ENCODE measurements at places on chromosomes 6 and 20.

GRCh38 chr20:52049001-52049731, 142.4 kb downstream of the ZFP64 start:
- DNase-seq, result no peak

DNA sequence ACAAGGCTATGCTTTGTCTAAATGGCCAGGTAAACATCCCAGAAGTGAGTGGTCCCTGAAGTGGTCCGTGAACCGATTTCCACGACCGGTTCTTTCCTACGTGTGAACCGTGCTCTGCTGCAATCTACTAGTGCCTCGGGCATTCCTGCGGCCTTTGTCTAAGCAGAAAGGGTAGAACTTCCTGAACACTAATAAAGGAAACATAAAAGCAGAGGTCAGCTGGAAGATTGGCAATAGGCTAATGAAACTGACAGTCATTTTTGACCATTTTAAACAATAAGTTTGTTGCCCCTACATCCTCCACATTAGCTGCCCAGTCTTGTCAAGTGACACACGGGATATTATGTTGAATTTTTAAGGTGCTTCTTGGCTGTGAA, 410.0 kb downstream of the PLCB1 start:
- no peak for DNase-seq

GRCh38 chr20:10006447-10007090, 28.2 kb upstream of the ANKEF1 start:
- no peak for DNase-seq

DNA sequence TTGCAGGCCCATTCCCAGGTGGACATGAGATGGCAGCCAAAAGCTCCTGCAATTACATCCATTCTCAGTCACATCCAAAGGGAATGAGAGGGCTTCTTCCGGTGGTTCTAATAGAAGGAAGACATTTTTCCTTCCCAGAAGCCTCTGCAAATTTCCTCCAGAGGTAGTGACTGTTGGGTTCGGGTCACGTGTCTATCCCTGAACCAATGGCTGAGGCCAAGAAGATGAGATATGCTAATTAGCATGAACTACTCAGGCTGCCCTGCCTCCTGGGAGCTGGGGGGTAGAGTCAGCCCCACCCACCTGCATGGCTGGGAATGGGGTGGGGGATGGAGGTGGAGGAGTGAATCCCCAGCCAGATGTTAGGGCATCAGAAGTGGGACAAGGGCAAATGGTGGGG, 61.3 kb upstream of the IYD start:
- DNase-seq, result no peak

DNA sequence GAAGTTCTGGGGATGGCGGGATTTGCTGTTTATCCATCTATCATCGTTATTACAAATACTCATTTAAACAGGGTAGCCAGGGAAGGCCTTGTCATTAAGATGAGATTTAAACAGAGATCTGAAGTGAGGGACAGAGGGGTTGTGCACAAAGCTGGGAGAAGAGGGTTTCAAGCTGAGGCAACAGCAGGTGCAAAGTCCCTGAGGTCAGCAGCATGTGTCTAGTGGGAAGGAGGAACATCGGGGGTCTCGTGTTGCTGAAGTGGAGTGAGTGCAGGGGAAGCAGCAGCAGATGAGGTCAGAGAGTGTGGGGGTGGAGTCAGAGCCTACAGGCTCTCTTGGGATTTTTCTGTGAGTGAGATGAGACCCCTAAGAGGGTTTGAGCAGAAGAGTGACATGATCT, 52.0 kb downstream of the CDH22 start:
- DNase-seq, result no peak

GRCh38 chr6:101344885-101345284, 48.6 kb upstream of the GRIK2 start:
- DNase-seq, result no peak

DNA sequence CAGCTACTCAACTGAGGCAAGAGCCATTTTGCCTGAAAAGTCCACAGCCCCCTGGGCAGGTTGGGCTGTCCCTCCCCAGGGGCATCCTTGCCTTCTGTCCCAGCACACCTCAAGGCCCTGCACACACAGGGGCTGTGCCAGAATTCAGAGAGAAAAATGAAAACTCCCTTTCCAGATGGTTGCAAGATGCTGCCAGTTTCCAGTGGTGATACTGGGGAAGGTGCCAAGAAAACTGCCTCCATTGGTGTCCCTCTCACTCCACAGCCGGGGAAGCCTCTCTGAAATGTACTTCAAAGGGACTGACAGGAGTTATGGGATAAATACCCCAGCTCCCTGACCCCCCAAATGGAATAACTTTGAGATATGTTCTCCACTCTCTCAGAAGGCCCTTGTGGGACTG, 154.2 kb upstream of the MAFB start:
- no peak for DNase-seq

DNA sequence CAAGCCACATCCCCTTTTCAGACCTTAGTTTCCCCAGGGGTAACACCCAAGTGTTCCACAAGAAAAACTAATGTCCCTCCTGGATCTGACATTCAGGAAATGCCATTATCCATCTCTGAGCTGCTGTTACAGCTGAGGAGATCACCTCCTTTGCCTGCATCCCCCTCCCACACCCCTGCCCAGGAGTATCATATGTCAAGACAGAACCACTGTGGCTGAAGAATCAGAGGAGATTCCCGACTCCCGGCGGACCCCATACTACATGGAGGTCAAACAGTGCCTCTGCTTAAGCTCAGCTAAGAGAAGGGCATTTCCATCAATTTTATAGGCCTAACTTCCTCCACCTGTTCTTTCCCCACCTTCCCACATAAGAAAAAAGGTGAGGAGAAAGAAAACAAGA, 36.8 kb upstream of the LRFN2 start:
- DNase-seq, result no peak

DNA sequence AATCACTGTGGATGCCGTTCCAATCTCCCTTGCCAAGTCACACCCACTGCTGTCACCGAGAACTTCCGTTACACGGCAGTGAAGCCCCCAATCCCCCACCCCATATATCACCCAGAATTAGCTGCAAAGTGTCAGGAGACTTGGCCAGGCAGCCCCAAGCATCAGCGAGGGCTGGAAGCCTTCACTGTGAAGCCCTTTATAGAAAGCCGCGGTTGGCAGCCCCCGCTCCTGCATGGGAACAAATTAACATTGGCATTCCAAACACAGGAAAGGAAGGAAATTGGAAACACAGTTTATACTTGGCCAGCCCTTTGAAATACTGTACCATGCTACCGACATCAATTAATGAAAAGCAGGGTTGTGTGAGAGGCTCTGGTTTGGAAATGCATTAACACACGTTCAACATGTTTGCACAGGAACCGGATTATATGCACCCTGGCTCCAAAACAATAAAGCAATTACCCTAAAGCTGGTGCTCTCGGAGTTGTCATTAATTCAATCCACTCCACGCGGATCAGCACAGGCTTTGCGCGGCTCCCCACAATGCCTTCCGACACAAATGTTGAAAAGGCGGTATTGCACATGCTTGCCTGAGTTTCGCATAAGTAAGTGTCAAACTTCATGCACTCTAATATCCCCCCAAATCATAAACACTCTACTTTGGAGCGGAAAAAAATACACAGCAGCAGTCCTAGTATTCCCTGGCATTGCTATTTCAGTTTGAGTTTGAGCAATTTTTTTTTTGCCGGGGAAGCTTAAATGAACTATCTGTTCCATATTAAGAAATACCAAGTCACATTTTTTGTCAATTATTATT, 7.1 kb downstream of the BMP7 start:
- no peak for DNase-seq

GRCh38 chr6:126086560-126086959, 100.2 kb downstream of the TRMT11 start:
- DNase-seq, result no peak

DNA sequence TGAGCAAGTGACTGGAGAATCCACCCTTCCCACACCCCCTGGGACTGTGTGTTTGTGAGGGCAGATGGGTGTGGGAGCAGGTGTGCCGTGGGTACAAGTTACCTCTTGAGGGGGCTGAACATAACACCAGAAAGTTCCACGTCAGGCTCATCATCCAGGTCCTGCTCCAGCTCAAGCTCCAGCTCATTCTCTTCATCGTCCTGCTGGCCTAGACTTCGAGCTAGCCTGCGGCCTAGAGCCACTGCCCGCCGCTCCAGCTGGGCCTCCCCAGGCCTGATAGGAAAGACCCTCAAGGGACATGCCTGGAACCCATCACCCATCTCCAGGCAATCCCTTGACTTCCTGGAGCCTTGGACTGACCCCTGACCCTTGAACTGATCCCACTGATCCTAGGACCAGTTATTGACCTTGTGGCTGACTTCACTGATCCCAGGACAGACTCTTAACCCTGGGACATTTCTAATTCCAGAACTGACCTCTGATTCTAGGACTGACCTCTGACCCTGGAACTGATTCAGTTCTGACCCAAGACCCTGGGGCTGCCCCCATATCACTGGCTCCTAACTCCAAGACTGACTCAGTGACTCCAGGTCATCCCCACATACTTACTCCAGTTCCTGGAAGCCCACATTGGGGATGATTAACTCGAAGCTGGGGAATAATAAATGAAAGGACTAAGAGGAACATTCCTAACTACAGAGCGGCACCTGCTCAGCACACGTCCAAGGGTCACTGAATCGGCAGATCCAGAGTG, 11.8 kb upstream of the SPAG4 start:
- no peak for DNase-seq

- no peak for DNase-seq
Observed at GRCh38 chr6:33036535-33036934, 27.1 kb upstream of the HLA-DOA start.

GRCh38 chr20:31764641-31765305, 25.7 kb downstream of the TPX2 start:
- no peak for DNase-seq

DNA sequence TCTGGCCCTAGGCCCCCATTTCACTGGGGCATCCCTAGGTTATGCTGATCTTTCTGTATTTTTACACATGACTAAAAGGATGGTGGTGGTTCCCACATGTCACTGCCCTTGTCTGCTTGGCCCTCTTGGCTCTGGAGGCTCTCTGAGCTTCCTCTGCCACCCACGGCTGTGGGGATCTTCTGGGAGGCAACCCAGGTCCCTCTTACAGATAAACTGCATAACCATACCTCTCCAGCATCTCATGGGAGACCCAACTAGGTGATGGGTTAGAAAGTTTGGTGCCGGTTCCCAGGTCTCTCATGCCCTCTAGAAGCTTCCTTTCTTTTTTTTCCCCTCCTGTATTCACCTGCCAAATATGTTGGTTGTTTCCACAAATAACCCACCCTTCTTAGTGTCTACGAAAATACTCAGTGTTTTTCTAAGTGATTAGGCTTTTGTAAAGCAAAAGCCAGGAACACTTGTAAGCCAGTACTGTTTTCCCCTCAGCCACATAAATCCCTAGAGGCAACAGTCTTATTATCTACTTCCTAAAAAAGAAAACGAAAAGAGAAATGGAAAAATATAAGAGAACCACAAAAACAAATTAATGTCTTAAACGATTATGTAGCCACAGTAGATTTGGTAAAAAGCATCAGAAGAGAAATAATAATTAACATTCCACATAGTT, 71.7 kb upstream of the SMLR1 start:
- DNase-seq, result no peak

DNA sequence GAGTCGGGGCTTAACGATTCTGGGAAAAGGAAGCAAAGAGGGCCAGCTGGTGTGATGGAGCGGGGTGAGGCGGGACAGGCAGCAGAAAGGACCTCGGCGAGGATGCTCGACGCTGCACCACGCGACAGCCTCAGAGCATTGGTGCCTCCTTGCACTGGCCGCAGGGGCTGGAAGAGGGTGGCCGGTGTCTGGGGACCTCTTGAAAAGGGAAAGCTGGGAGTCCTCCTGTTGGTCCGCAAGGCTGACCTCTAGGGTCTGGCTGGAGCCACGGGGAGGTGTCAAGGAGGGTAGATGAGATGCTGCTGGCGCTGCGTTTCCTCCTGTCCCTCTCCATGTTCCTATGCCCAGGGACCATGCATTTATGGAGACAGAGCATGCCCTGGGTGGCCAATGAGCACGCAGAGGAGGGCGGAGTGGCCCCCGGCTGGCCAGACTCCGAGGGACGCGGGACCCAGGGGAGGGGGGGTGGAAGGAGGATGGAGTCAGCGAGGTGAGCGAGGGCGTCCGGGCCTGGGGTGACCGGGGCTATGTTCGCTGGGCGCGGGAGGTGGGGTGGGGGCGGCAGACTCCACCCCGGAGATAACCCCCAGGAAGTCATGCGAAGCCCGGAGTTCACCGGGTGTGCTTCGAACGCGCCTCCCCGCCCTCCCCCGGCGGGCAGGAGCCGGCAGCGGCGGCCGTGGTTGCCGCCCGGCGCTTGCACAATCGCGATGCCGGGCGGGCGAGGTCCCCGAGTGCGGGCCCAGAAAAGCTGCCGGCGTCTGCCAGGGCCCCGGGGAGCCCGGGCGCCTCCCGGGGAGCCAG, at the start of gene CYP24A1:
Gene CYP24A1 (minus strand): TSS at position 334 of the 804 bp plus-strand sequence. CDS start 407 bp downstream, outside the sequence.
- DNase-seq, result no peak

GRCh38 chr6:137217801-137218472, 1.2 kb downstream of the IFNGR1 start:
- no peak for DNase-seq

- no peak for DNase-seq
Observed at GRCh38 chr20:19275038-19275629, 62.7 kb downstream of the SLC24A3 start.

- DNase-seq, result no peak
Observed at GRCh38 chr6:11318835-11319813, 86.7 kb upstream of the NEDD9 start.

GRCh38 chr20:40587038-40587437, 102.0 kb downstream of the MAFB start:
- DNase-seq, result no peak

DNA sequence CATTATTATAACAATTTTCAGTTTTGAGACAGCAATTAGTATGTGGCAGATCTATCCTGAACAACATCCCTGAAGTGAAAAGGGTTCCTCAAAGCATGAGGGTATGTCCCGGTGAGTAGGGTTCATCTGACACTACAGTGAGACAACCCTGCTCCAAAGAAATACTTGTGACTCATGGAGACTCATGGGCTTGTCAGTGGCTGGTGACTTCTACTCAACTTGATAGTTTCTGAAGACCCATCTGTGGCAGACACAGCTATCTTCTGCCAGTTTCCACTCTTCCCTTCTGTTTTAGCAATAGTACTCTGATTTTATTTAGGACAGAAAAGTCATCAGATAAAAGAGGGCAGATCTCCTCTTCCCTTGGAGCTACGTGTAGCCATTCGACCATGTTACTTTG, 41.4 kb downstream of the MAP3K7 start:
- no peak for DNase-seq

- DNase-seq, result no peak
Observed at GRCh38 chr20:51164731-51165130, 141.8 kb upstream of the KCNG1 start.

GRCh38 chr6:127201321-127201720, 65.3 kb upstream of the RNF146 start:
- no peak for DNase-seq

GRCh38 chr6:11975353-11975977, 36.6 kb upstream of the HIVEP1 start:
- no peak for DNase-seq

GRCh38 chr20:12966468-12967085, 42.2 kb upstream of the SPTLC3 start:
- no peak for DNase-seq
